Stimulated activated CD8-positive, alpha-beta memory T cell treated with anti-CD3 and anti-CD28 coated beads, Interleukin-7, amount 100 ng/mL, for 1 hour (primary cell): ENCODE measurements at places on chromosomes 7 and 10.

DNA sequence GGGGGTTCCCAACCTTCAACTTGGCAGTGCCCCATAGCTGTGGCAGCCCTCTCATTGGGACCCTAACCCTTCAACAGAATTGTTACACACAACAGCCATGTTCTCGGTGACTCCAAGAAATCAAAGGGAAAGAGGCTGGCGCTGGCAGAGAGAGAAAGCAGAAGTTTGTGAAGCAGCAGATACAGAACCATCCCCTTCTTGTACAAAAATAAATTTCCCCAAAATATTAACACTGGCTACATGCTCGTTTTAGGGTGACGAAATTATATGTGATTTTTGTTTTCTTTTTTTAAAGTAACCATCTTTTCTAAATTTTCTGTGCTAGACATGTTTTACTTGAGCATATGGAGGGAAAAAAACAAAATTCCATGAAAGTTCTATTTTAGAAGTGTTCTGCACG is 45.2 kb upstream of the SAMD8 start:
- no peak for DNase-seq

GRCh38 chr10:2893991-2894390 is 173.4 kb upstream of the PFKP start:
- DNase-seq, result no peak

GRCh38 chr10:116311706-116312490 is 12.3 kb upstream of the CCDC172 start:
- DNase-seq, result no peak

DNA sequence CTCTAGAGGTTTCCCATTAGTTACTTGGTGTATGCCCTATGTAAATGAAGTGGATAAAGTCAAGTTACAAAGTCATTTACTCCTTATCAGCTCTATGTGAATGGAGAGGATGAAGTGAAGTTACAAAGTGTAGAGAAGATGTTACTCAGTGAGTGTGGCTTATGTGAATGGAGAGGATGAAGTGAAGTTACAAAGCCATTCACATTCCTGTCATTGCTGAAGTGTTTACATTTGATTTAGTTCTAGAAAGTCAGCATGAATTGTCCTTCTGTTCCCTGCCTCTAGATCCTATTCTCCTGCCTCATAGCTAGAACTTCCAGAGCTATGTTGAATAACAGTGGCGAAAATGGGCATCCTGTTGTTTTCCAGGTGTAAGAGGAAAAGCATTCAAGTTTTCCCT is 880.1 kb downstream of the DNAJB9 start:
- DNase-seq, result no peak

- DNase-seq, result no peak
These were observed at the start of gene EGFR for GRCh38 chr7:55018361-55019190. TSS of gene EGFR (plus strand) at chr7:55019017. CDS start at chr7:55019278, 261 bp downstream.

- no peak for DNase-seq
These were observed 16.9 kb downstream of the SMURF1 start for GRCh38 chr7:99126921-99127553.

GRCh38 chr7:138167869-138168296 is 91.6 kb downstream of the AKR1D1 start:
- DNase-seq, result no peak

GRCh38 chr7:67752227-67752626 is 755.6 kb downstream of the TYW1 start:
- no peak for DNase-seq

DNA sequence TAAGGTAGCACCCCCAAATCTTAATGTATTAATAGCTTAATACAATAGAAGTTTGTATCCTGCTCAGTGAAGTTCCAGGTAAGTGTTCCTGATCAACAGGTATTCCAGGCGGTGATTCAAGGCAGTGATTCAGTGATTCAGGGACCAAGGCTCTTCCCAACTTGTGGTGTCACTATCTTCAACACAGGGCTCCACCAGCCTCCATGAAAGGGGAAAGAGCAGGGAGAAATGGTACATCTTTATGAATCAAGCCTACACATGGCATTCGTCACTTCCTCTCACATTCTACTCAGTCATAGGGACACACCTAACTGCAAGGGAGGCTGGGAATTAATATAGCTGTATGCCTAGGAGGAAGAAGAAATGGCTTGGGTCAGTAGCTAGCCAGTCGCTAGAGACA is 5.1 kb downstream of the GOLGA7B start:
- no peak for DNase-seq

DNA sequence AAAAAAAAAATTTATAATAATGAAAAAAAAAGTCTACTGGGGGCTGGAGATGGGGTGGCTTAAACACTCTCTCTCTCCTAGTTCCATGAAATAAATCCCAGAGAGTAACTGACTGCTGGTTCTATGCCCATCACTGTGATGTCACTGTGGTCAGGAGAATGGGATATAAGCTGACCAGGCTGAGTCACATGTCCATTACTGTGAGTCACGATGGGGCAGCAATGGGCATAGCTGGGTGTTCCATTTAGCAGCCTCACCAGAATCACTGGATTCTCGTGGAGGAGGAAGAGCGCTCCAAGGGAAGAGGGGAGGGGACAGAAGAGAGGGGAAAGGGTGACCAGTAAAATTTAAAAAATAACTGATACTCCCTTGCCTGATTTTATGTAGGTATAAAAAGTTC is 37.1 kb downstream of the MASTL start:
- DNase-seq, result no peak

DNA sequence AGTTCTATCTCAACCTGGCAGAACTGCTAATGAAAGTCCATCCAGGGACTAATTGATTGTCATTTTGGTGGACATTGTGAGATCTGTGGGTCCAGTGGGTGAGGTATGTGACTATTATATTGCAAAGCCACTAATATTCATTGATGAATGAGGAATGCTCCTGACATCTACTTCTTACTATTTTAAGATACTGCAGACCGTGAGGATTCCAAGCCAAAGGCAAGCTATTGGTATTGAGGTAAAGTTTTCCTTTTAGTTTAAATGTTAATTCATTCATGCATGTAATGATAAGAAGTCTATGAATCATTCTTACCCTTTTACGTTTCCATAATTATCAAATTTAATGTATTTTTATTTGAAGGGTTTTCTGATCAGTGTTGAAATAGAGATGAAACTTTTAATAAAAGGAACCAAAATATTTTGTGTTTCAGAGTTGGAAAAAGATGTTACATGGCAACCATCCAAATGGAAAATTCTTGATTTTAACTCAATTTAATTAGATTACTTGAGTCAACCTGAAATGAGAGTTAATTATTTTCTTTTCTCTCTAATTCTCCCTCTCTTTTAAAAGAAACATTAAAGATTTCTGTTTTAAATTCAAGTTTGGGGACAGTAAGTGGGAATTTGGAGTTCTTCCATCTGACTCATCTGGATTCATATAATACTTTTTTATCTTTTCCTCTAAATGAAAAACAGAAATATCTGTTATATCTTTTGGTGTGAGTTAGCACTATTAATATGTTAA is 39.6 kb downstream of the NUP205 start:
- DNase-seq, result no peak

DNA sequence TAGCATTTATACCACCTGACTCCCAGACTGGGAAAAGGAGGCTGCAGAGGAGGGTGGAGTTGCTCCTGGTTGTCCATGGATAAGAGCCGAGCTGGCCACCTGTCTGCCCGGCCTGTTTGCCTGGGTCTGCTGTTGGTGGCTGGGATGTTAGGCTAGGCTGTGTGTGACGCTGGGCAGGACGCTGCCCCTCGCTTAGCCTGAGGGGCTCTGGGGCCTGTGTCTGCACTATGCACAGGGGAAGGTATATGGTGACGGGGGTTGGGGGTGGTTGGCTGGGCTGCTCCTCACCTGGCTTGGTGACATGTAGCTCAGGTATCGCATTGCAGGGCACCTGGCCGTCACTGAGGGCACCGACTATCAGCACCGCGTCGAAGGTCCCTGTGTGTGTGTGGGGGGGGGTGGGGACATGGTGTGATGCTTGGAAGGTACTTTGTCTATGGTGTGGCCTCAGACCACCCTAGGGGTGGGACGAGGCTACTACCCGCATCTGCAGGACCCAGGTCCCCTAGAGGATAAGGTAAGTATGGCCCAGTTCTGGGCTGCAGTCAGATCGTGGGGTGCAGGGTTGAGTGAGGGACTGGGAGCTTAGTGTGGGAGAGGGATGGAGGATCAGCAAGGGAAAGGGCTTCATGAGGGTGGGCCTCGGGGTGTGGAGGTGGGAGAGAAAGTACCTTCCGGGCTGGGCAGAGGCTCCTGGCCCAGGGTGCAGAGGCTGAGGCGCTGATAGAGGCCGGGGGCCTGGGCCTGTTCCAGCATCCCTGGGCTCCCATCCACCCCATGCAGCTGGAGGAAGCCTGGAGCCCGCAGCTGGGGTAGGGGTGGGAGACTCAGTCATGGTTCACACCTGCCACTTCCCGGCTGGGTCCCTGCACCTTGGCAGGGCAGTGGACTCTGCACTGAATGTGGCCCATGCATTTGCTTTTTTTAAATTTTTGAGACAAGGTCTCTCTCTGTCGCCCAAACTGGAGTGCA is 2.3 kb downstream of the METTL27 start:
- no peak for DNase-seq

- DNase-seq, result no peak
These were observed 128.1 kb downstream of the BAMBI start for GRCh38 chr10:28805390-28805789.

GRCh38 chr10:43688348-43688892 is 39.7 kb upstream of the ZNF32 start:
- DNase-seq, result no peak

DNA sequence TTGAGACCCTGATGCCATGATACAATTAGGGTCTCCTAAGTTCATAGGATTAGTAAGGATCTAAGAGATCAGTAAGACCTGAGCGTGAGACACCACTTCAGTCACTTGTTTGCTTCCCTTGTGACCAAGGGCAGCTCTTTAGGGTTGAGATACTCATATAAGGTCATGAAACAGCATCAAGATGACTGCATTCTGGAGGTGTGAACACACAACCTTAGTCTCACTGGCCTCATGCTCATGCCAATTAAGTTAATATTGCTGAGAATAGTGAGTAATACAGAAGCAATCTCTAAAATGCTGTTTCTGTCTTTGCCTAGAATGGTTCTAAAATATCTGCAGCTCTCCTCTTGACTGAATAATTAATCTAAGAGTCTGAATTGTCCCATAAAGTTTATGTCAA is 39.6 kb upstream of the KLHL7 start:
- no peak for DNase-seq

GRCh38 chr10:113326160-113327111 is 226.4 kb upstream of the HABP2 start:
- no peak for DNase-seq

DNA sequence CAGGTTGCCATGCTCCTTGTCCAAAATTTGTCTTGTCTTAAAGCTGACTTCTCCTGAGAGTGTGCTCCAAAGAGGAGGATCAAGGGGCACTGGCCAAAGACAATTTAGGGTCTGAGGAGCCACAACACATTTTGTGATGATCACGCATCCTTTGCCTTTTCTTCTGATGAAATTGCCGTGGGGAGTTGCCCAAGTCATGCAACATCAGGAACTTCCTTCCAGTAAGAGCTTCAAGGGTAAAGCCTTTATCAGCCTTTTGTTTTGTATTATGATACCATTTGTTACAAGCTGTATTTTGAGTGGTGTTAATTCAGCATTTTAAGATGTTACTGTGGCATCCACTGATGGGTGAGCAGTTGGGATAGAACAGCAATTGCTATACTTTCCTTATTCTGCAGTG is 131.2 kb upstream of the MKI67 start:
- DNase-seq, result no peak

GRCh38 chr10:97224483-97225435 is 39.0 kb upstream of the SLIT1 start:
- no peak for DNase-seq

GRCh38 chr10:118823256-118823907 is 68.6 kb upstream of the CACUL1 start:
- no peak for DNase-seq

DNA sequence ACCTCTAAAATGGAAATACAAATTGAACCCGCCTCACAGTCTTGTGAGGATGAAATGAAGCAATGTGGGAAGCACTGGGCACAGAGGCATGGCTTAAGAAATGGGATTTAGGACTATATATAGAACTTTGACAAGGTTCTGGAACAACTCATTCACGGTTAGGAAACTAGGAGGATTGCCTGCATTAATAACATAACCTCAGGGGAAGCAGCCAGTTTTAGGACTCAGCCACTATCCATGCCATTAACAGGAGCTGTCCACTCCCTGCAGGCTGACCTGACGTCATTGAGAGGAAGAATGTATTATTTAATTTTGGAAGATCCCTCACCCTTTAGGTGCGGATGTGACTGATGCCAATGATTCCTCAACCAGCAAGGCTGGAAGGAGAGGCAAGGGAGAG is 34.8 kb downstream of the ITGB8 start:
- no peak for DNase-seq

GRCh38 chr7:22445140-22445743 is 54.7 kb downstream of the STEAP1B start:
- no peak for DNase-seq

DNA sequence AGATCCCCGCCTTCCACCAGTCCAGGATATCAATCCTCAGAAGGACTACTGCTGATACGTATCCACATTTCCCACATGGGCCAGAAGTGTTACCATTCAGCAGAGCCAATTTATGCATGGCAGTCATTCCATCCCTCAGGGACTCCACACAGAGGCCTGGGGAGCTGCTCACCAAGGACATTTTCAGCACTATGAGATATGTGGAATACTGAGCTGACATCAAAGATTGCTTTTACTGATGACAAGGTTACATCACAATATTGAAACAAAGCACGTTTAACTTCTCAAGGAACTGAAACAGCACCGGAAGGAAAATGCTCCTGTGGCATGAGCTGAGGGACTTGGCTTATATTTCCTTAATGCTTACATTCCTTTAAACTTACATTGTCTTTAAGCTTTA is 335.1 kb downstream of the BMPER start:
- no peak for DNase-seq

GRCh38 chr10:17208476-17208875 is 7.0 kb upstream of the TRDMT1 start:
- no peak for DNase-seq

GRCh38 chr10:13859979-13860654 is 273.4 kb downstream of the PRPF18 start:
- no peak for DNase-seq

GRCh38 chr7:23331132-23331531 is 32.0 kb downstream of the MALSU1 start:
- no peak for DNase-seq

DNA sequence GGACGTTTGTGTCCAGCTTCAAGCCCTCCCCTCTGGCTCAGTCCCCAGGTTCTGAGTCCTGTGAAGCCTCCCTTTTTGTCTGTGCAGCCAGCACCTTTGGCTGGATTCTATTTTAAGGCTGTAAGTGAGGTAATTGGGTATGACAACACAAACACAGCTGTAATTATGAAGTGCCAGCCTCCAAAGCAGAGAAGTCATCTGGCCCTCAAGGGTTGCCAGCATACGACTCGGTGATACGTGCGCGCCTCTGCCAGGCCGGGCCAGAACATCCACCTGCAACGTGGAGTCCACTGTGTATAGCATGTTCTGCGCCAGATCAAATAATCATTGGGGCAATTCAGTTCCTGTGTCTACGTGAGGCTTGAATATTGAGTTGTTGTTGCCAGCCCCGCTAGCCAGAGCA is 6.7 kb upstream of the FAM180A start:
- no peak for DNase-seq

GRCh38 chr10:21531164-21531563 is 2.9 kb upstream of the MLLT10 start:
- no peak for DNase-seq
